ENCODE measurements at places on chromosomes 7 and 10.

- no peak for DNase-seq
Measured at GRCh38 chr10:77898323-77899079, 28.1 kb downstream of the DLG5 start.

- DNase-seq: no peak
Measured at GRCh38 chr10:126372396-126372795, 15.9 kb downstream of the ADAM12 start.

- no peak for DNase-seq
Measured at GRCh38 chr10:64574371-64574770, 1053.2 kb downstream of the REEP3 start.

DNA sequence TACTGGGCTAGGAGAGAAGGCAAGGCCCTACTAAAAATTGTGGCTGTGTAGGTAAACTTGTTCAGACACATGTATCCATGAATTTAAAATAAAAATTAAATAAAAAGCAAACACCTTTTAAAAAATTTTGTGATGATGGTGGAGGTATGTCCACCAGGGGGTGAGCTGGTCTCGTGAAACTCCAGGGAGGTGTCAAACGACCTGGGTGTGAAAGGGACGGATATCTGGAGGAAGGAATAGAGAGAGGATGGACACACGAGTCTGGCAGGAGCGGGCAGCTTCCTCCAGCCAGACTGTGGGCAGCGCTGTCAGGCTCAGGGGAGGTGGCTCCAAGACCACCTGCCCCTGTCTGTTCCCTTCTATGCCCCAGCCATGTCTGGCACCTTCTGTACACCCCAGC, 34.8 kb upstream of the DMBT1 start:
- no peak for DNase-seq

- no peak for DNase-seq
Measured at GRCh38 chr7:54705436-54705835, 53.6 kb downstream of the SEC61G start.

GRCh38 chr7:121562259-121562658, 166.2 kb upstream of the FAM3C start:
- no peak for DNase-seq

DNA sequence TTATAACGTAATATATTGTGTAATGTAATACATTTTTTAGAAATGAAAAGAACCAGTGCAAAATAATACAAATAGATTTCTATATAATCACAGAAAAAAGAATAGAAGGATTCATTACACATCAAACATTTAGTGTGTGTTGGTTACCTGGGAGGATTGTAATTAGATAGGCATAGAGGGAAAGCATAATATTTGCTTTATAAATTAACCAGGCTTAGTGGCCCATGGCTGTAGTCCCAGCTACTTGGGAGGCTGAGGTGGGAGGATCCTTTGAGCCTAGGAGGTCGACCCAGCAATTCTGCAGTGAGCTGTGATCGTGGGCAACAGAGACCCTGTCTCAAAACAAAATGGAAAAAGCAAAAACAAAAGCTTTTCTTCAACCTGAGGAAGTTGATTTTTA, 5.0 kb upstream of the CNOT4 start:
- no peak for DNase-seq

GRCh38 chr10:97515271-97515978, 16.7 kb downstream of the UBTD1 start:
- DNase-seq: no peak
